ENCODE measurements at places on chromosomes 3 and 15.

- DNase-seq: no peak
These were observed 15.5 kb downstream of the UMPS start for GRCh38 chr3:124745756-124746155.

- DNase-seq: peak; percentile 75
These were observed 11.8 kb downstream of the MYO1E start for GRCh38 chr15:59360896-59361295.

GRCh38 chr3:181103605-181104004 lies 114.1 kb upstream of the DNAJC19 start:
- no peak for DNase-seq

GRCh38 chr15:38320866-38321265 lies 68.2 kb downstream of the SPRED1 start:
- no peak for DNase-seq

DNA sequence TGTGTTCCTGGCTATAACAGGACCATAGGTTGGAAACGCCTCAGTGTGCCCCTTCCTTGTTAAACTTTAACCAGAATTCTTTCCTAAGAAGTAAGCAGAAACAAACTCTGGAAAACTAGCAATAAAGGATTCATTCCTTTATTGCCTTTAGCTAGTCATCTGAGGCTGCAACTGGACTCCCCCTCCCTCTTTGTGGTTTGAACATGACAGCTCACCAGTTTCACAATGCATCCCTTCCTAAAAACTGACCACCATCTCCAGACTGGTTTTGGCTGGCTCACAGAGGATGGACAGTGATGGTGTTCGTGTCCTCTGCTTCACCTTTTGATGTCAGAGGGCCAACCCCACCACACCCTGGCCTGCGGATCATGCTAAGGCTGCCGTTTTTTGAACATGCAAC lies 27.9 kb upstream of the TGFBR2 start:
- DNase-seq: peak; percentile 83

GRCh38 chr3:149340310-149340933 lies 7.0 kb upstream of the TM4SF18 start:
- peak; percentile 37 for DNase-seq

DNA sequence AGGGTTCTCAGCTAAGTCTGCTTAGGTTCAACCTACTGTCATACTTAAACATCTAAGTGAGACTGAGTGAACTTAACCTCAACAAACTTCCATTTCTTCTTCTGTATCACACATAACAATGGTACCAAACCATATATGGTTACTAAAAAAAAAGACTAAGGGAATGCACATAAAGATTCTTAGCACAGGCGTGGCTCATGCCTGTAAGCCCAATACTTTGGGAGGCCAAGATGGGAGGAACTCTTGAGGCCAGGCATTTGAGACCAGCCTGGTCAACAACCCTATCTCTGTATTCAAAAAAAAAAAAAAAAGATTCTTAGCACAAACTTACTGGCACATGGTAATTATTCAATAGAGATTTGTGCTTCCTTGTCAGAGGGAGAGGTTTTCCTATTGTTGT lies 57.9 kb downstream of the ACAP2 start:
- no peak for DNase-seq

GRCh38 chr15:66017000-66017399 lies 147.7 kb downstream of the RAB11A start:
- no peak for DNase-seq

GRCh38 chr15:68385671-68386586 lies 46.0 kb downstream of the ITGA11 start:
- no peak for DNase-seq

DNA sequence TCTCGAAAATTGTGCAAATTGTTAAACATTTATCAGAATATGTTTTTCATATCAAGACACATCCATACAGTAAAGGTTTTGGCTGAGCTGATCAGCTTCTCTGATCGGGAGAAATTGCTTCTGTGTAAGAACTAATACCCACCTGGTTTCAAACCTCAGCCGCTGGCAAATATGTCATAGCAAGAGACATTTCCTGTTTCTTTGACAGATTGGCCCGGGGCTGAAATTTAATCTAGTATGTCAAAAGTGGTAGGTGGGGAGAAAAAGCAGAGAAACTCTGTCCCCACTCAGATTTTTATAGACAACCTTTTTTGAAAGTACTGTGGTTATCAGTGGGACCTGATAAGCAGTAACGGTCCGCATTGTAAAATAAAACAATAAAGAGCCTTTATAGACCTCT lies 88.8 kb upstream of the SLC24A5 start:
- no peak for DNase-seq

GRCh38 chr3:107990926-107991325 lies 99.9 kb downstream of the CD47 start:
- no peak for DNase-seq

GRCh38 chr3:116270056-116270455 lies 175.2 kb downstream of the LSAMP start:
- no peak for DNase-seq

GRCh38 chr3:108378153-108378951 lies 82.0 kb downstream of the HHLA2 start:
- no peak for DNase-seq

- DNase-seq: no peak
These were observed 325.0 kb downstream of the RBMS3 start for GRCh38 chr3:29605845-29606244.

- no peak for DNase-seq
These were observed 115.1 kb downstream of the SLCO3A1 start for GRCh38 chr15:91968610-91969009.

- no peak for DNase-seq
These were observed 237.9 kb downstream of the NFKBIZ start for GRCh38 chr3:102087236-102087635.
